ENCODE measurements at places on chromosomes 11 and 22.

GRCh38 chr11:126263489-126263888, 5.2 kb downstream of the SRPRA start:
- peaks cover 11% of the 10 kb centered on the region for H3K4me1 ChIP-seq
- no peak overlapping the region for H3K4me3 ChIP-seq
- no peak for DNase-seq
- H3K27me3 ChIP-seq = no peaks in the 10 kb centered on the region

DNA sequence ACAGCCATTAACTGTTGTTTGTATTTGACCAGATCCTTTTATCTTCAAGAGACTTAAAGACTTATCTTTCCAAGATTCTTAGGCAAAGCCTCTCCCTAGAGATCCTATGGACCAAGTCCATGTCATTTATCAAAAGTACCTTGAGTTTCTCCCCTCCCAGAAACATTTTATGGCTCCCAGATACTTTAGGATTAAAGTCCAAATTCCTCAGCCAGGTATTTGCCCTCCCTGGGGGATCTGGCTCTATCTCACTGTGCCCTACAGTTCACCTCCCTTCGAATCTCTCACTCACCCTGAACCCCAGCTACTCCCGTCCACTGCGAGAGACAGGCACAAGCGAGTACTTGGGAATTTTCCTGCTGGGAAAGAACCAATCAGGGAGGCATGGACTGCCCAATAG, 11.9 kb downstream of the MS4A8 start:
- peaks cover 4% of the 10 kb centered on the region for H3K27me3 ChIP-seq
- no peak for DNase-seq
- H3K36me3 ChIP-seq = no peaks in the 10 kb centered on the region
- H3K4me1 ChIP-seq = no peaks in the 10 kb centered on the region
- H3K4me3 ChIP-seq = no peak overlapping the region
- H3K27ac ChIP-seq = no peak overlapping the region

DNA sequence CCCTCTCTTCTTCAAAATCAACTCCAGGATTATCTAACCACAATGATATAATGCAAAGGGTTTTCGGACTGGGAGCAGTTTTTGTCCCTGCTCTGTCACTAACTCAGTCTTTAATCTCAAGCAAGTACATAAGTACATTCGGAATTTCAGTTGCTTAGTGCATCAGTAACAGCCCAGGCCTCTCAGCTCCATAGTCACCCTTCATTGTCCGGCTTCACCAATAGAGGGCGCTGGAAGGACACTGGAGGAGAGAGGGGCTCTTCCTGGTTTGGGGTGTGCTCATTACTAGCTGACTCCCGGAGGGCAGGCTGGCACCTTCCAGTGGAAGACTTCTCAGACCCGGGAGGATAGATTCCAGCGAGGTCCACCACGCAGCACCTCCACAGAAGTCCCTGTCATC, 90.4 kb upstream of the PDGFD start:
- no peak overlapping the region for H3K4me3 ChIP-seq
- no peak for DNase-seq
- no peaks in the 10 kb centered on the region for H3K36me3 ChIP-seq
- no peaks in the 10 kb centered on the region for H3K27me3 ChIP-seq
- no peak overlapping the region for H3K27ac ChIP-seq

DNA sequence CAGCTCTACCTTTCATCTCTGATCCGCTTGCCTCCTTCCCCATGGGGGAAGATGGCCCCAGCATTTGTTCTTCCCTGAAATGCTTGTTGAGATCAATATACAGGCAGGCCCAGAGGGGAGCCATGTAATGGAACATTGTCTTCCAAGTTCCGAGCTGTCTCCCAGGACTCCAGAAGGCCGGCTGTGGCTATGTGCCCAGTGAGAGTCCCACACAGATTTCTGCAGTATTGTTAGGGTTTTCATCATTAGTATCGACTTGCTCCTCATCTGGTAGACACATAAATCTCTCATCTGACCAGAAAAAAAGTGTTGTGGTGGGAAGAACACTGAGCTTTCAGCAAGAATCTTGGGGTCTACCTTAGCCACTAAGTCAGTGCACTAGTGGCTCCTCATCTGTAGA, 163.4 kb downstream of the TRIM29 start:
- peaks cover 13% of the 10 kb centered on the region for H3K27me3 ChIP-seq
- H3K4me1 ChIP-seq = no peaks in the 10 kb centered on the region
- H3K27ac ChIP-seq = no peak overlapping the region
- DNase-seq = no peak
- H3K36me3 ChIP-seq = no peaks in the 10 kb centered on the region
- no peak overlapping the region for H3K4me3 ChIP-seq

DNA sequence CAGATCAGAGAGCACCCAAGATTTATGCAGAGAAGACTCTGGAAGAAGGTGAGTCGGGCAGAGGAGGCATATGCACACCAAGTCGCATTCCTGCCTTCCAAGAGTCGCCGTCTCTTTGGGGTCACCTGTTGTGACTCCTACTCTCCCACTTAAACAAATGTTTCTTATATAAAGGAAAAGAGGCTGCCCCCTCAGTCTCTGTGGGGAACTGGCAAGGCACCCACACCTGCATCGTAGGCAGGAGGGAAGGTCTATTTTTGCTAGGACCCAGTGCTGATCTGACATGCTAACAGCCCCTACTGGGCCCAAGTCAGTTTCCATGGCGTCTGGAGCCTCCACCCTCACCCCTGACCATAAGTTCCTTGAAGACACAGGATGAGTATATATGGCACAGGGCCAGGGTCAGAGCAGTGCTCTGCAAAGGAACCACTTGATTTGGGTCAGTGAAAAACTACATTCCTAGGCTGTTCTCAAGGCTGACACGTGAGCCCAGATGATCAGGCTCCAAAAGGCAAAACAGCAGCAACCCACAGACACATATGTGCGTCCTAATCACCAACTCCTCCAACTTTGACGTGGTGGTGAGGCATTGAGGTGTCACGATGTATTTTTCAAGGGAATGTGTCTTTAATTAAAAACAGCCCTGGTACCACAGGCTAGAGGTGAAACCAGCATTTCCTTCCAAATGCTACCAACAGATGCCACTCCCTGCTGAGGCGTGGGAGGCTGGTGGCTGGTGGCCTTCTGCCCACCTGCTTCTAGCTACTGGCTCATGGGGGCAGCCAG, 55.6 kb upstream of the CSNK2A3 start:
- H3K36me3 ChIP-seq = peaks cover 8% of the 10 kb centered on the region
- H3K4me1 ChIP-seq = peaks cover 56% of the 10 kb centered on the region
- no peaks in the 10 kb centered on the region for H3K27me3 ChIP-seq
- peak overlapping the region; percentile 80 for H3K27ac ChIP-seq
- no peak overlapping the region for H3K4me3 ChIP-seq
- DNase-seq = no peak

DNA sequence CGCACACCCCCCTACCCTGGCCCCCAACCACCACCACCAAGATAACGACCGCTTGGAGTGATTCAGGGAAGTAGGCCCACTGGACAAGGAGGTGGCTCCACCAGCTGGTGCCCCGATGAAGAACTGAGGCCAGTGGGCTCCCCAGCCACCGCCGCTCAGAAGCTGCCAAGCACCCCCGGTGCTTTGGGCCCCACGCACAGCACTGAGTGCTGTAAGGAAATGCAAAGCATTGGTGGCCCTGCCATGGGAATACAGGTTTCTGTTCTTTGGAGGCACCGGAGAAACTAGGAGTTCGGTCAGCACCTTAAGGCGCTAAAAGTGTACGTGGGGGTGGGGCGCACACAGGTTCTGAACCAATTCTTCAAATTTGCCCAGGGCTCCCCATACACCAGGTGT, 664 bp upstream of the PRSS23 start:
- H3K4me1 ChIP-seq = peaks cover 66% of the 10 kb centered on the region
- H3K36me3 ChIP-seq = peaks cover 3% of the 10 kb centered on the region
- no peak for DNase-seq
- H3K27me3 ChIP-seq = no peaks in the 10 kb centered on the region
- H3K4me3 ChIP-seq = peak overlapping the region; percentile 76
- H3K27ac ChIP-seq = peak overlapping the region; percentile 94

- no peaks in the 10 kb centered on the region for H3K36me3 ChIP-seq
- no peak for DNase-seq
- H3K4me1 ChIP-seq = no peaks in the 10 kb centered on the region
- no peak overlapping the region for H3K27ac ChIP-seq
These were observed 112.6 kb downstream of the ARL14EP start for GRCh38 chr11:30435488-30435887.

GRCh38 chr22:49713003-49713402, 114.7 kb downstream of the BRD1 start:
- no peak for DNase-seq
- no peaks in the 10 kb centered on the region for H3K36me3 ChIP-seq
- no peaks in the 10 kb centered on the region for H3K4me1 ChIP-seq

- DNase-seq = no peak
- peaks cover 10% of the 10 kb centered on the region for H3K27me3 ChIP-seq
- no peak overlapping the region for H3K4me3 ChIP-seq
- H3K36me3 ChIP-seq = no peaks in the 10 kb centered on the region
These were observed 66.7 kb downstream of the SEZ6L start for GRCh38 chr22:26235792-26236487.

DNA sequence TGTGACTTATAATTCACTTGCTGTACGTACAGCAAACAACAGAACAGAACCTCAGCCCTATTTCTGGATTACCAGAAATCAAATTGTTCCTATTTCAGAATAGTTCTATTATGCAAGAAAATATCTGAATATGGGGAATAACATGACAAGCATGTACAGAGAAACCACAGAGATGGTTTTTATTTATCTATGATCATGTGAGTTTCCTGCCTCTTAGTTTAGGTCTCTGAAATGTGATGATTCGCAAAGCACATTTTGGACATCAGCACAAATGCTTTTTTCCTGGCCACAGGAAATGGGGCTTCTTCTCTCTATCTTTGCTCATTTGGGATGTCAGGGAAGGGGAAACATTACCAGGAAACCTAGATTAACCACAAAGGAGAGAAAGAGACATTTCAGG, 266.7 kb upstream of the CTSC start:
- H3K27ac ChIP-seq = no peak overlapping the region

GRCh38 chr22:39463931-39464390, 7.1 kb downstream of the MGAT3 start:
- H3K27ac ChIP-seq = peak overlapping the region; percentile 50
- H3K4me3 ChIP-seq = no peak overlapping the region
- peaks cover 53% of the 10 kb centered on the region for H3K4me1 ChIP-seq
- no peak for DNase-seq

GRCh38 chr11:114059984-114060391, 477 bp downstream of the ZBTB16 start:
- peaks cover 13% of the 10 kb centered on the region for H3K36me3 ChIP-seq
- peak overlapping the region; percentile 89 for H3K4me3 ChIP-seq
- peak overlapping the region; percentile 83 for H3K27ac ChIP-seq
- no peak for DNase-seq

GRCh38 chr11:106381895-106382294, 304.4 kb downstream of the AASDHPPT start:
- no peaks in the 10 kb centered on the region for H3K27me3 ChIP-seq
- no peak for DNase-seq
- H3K4me3 ChIP-seq = no peak overlapping the region
- H3K4me1 ChIP-seq = peaks cover 21% of the 10 kb centered on the region
- no peaks in the 10 kb centered on the region for H3K36me3 ChIP-seq
- H3K27ac ChIP-seq = no peak overlapping the region

GRCh38 chr11:9158898-9159391, 67.5 kb upstream of the SCUBE2 start:
- H3K27ac ChIP-seq = no peak overlapping the region
- DNase-seq = no peak
- H3K4me1 ChIP-seq = peaks cover 4% of the 10 kb centered on the region
- H3K4me3 ChIP-seq = no peak overlapping the region
- no peaks in the 10 kb centered on the region for H3K27me3 ChIP-seq

DNA sequence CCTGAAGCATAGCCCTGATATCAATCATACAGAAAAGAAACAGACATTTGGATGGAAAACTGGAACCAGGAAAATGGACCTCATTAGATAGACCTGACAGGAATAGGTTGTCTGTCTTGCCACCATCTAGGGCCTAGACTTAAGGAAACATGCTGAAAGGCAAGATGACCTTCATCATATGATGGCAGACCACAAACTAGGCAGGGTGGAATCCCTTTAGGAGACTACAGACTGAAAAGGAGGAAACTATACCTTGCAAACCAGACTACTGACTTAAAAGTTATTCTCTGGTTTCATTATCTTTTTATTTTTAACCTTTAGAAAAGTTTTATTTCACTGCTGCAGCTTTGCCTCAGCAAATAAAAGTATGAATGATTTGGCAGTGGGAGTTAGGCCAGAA, 20.3 kb downstream of the SBF2 start:
- H3K27ac ChIP-seq = no peak overlapping the region
- H3K4me3 ChIP-seq = no peak overlapping the region
- H3K27me3 ChIP-seq = no peaks in the 10 kb centered on the region
- no peaks in the 10 kb centered on the region for H3K36me3 ChIP-seq
- peaks cover 30% of the 10 kb centered on the region for H3K4me1 ChIP-seq
- no peak for DNase-seq

DNA sequence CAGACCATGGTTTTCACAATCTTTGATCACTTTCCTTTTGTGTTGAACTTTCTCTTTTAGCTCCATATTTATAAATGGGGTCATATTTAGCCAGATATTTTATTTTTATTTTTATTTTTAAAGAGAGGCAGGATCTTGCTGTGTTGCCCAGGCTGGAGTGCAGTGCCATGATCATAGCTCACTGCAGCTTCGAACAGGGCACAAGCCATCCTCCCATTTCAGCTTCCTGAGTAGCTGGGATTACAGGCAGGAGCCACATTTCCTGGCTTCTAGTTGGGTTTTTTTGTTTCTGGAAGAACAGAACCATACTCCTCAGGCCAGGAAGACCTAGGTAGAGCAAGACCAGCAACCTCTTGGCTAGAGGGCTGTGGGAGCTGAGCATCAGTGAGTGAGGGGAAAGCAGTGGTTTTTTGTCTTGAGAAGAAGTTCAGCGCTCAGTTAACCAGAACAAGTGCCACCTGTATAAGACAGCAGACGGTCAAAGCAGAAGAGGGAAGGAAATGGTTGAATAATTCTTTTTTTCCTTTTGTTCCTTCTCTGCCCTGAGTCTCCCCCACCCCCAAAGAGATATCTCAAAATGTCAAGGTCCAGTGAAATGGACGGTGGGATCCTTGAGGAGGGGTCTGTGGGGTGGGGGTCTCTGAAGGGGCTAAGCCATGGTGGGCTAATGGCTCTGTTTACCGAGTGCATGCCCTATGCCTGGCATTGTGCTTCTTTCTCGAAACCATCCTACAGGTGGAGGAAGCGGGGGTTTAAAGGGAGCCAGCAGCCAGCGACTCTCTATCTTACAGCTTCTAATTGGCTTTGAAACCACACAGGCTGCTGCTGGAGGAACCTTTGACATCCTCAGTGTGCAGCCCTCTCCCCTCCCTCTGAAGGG, 63.0 kb downstream of the PTPRJ start:
- peaks cover 14% of the 10 kb centered on the region for H3K4me1 ChIP-seq
- H3K4me3 ChIP-seq = no peak overlapping the region
